Myocyte (in vitro differentiated cells): ENCODE measurements at places on chromosomes 12 and 14. TPM values are rescaled to one million over a fixed set of nuclear protein-coding genes. Genes with fewer than 3 reads are reported as not detected.

SPRYD3 gene
- total RNA-seq: 25.7 and 35.7 TPM in 2 replicates

DNA sequence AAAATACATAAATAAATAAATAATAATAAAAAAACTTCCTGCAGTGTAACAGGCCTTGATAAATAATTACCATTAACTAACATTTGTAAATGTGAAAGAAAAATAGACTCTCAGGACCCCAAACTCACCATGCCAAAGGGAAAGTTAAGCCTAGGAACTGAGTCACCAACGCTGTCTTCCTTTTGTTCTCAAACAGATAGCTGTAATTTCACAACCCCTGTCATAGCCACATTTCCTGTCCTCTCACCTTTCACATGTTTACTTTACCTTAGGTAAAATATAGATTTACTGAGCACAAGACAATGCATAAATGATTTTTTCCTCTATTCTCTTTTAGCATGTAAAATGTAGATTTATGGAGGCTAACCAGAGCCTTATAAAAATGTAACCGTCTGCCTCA lies 35.9 kb upstream of the CHST11 start:
- no peak for DNase-seq

DNA sequence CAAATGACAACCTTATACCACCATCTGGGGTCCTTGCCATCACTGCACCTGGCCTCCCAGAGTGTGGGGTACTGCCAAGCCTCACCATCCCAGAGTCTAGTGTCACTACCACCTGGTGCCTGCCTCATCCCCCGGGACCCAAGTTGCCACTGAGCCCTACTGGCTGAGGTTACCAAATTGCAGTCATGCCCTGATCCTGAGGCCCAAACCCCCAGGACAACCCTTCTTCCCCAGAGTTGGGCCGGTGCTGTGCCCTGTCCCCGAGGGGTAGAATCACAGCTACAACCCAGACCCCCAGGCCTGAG lies 8.4 kb upstream of the SFSWAP start:
- no peak for DNase-seq

CCDC177 gene
- total RNA-seq: not detected in 2 replicates

LHX5 gene
- not detected in 2 replicates for total RNA-seq

KCNH3 gene
- 8.9 and 11.9 TPM in 2 replicates for total RNA-seq

GRCh38 chr14:69708586-69709560 lies 58.1 kb upstream of the SRSF5 start:
- DNase-seq: no peak

ACOT6 gene
- not detected in 2 replicates for total RNA-seq

DNA sequence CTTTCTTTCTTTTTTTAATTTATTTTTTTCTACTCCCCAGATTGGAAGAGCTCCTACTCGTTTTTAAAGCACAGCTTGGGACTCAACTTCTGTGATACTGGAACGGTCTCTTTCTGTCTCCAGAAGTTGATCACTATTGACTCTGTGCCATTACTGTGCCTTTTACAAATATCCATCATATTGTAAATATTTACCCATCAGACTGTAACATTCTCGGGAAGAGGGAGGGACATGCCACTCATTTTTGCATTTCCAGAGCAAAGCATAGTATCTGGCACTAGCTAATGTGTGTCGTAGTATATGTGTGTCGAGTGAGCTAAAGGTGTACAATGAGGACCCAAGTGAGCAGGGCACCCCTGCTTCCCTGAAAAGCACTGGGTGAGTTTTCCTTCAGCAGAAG lies 24.0 kb upstream of the GSG1 start:
- DNase-seq: no peak

MSRB3 gene
- total RNA-seq: 47.3 and 53.9 TPM in 2 replicates

VASH1 gene
- 4.1 and 4.7 TPM in 2 replicates for total RNA-seq
